Keratinocyte (primary cell): ENCODE measurements at places on chromosomes 12 and 14. TPM values are rescaled to one million over a fixed set of nuclear protein-coding genes. Genes with fewer than 3 reads are reported as not detected.

The KRT75 gene
- 59.4 to 151 TPM (median 60.5 TPM) in 3 replicates for polyA plus RNA-seq

- DNase-seq: no peak
- no peak overlapping the region for H3K27ac ChIP-seq
- no peaks in the 10 kb centered on the region for H3K4me1 ChIP-seq
These were observed 209.5 kb downstream of the ASCL1 start for GRCh38 chr12:103166949-103167348.

The PTPRQ gene
- polyA plus RNA-seq: 0.01 to 0.08 TPM in 2 of 3 replicates, not detected in the other

The AQP6 gene
- 0.28 to 0.57 TPM (median 0.45 TPM) in 3 replicates for polyA plus RNA-seq

DNA sequence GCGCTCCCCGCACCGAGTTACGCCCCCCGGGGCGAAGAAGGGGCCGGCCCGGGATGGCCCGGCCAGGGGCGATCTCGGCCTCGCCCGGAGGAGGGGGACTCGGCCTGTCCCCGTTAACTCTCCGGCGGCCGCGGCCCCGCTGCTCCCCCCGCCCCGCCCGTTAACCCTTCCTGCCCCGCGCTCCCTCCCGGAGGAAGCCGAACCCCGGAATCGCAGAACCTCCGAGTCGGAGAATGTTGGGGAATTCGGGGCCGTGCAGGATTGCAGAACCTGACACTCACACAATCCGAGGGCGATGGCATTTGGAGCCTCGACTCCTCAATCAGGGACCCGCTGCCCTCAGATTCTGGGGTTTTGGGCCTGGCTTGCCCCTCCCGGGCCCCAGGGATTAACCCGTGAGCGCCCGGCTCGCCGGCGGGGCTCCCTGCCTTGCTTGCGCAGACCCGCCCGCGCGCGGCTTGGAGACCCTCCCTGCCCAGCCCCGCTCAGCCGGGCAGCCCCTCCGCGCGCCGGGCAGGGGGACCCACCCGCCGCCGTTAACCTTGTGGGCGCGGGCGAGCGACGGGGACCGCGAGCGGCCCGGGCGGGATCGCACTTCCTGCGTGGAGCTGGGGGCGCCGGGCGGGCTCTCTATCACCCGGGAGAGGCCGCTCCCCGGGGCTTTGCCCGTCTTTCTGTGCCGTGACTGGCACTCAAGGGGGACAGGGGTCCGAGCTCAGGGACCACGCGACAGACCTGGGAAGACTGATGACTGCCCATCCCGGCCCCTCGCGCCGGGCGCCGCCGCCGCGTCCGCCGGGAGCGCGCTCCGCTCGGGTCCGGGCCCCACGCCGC is 18.8 kb downstream of the BEGAIN start:
- no peak overlapping the region for H3K4me3 ChIP-seq
- H3K4me1 ChIP-seq: no peaks in the 10 kb centered on the region
- no peaks in the 10 kb centered on the region for H3K36me3 ChIP-seq

- H3K4me3 ChIP-seq: peak overlapping the region; percentile 85
- DNase-seq: peak; percentile 7
- H3K4me1 ChIP-seq: peaks cover 10% of the 10 kb centered on the region
- peak overlapping the region; percentile 99 for H3K27ac ChIP-seq
- H3K27me3 ChIP-seq: no peaks in the 10 kb centered on the region
- peaks cover 2% of the 10 kb centered on the region for H3K36me3 ChIP-seq
These were observed 668 bp downstream of the TRIP11 start for GRCh38 chr14:92039063-92039718.

- H3K27me3 ChIP-seq: no peaks in the 10 kb centered on the region
- peaks cover 1% of the 10 kb centered on the region for H3K36me3 ChIP-seq
- H3K4me3 ChIP-seq: no peak overlapping the region
- H3K4me1 ChIP-seq: no peaks in the 10 kb centered on the region
These were observed 51.6 kb downstream of the ATP2B1 start for GRCh38 chr12:89657066-89657465.

The HOXC9 gene
- 1.1 to 3.3 TPM (median 1.8 TPM) in 3 replicates for polyA plus RNA-seq

DNA sequence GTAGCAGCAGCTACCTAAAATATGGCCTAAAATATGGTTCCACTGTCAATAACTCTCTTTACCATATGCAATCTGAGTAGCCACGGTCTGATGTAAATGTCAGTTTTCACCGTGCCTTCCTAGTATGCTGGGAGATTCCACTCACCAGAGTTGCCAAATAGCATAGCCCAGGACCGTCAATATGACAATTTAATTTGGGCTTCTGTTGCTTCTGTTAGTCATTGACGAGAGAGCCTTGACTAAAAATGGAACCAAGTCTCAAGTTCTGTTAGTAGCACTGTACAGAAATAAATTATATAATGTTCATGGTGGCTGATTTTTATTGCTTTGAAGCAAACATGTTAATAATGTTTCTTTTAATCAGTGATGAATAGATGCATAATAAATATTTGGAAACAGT is 348.4 kb downstream of the BCAT1 start:
- no peaks in the 10 kb centered on the region for H3K36me3 ChIP-seq
- peaks cover 11% of the 10 kb centered on the region for H3K4me1 ChIP-seq
- H3K4me3 ChIP-seq: no peak overlapping the region
- H3K27ac ChIP-seq: no peak overlapping the region
- no peak for DNase-seq
- H3K27me3 ChIP-seq: no peaks in the 10 kb centered on the region

DNA sequence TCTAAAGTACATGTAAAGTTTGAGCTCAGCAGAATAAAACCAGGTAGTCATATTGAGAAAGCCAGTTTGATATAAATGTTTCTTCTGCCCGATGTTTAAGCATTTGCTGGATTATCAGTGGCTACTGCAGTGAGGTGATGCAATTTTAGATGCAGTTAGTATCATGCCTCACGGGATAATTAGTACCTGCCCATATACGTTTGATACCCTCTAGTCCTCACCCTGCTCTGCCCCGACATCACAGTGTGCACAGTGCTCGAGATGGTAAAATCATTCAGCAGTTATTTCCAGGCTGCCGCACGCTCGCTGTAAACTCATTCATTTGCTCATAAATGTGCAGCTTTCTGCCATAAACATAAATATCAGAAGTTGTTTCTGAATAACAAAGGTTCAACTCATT is 152.7 kb downstream of the PELI2 start:
- peaks cover 3% of the 10 kb centered on the region for H3K4me1 ChIP-seq
- H3K27me3 ChIP-seq: no peaks in the 10 kb centered on the region
- H3K4me3 ChIP-seq: no peak overlapping the region
- no peak for DNase-seq

DNA sequence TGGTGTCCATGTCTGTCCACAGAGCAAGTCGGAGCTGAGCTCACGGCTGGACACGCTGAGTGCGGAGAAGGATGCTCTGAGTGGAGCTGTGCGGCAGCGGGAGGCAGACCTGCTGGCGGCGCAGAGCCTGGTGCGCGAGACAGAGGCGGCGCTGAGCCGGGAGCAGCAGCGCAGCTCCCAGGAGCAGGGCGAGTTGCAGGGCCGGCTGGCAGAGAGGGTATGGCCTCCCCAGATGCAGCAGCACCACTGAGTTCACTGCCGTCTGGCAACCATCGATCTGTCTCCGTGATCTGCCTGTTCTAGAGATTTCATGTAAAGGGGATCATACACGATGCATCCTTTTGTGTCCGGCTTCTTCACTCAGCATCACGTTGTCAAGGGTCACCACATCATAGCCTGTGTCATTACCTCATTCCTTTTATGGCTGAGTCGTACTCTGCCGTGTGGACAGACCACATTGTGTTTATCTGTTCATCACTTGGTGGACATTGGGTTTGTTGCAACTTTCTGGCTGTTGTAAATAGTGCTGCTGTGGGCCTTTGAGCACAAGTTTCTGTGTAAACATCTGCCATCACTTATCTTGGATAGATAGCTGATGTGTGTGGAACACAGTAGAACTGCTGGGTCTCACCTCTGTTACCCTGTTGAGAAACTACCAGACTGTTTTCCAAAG is 21.9 kb downstream of the HIP1R start:
- H3K4me1 ChIP-seq: peaks cover 11% of the 10 kb centered on the region
- peaks cover 33% of the 10 kb centered on the region for H3K36me3 ChIP-seq
- H3K4me3 ChIP-seq: no peak overlapping the region
- no peak for DNase-seq
- H3K27me3 ChIP-seq: no peaks in the 10 kb centered on the region
- no peak overlapping the region for H3K27ac ChIP-seq

The FLVCR2 gene
- 0.22 to 0.45 TPM (median 0.40 TPM) in 3 replicates for polyA plus RNA-seq

- no peak overlapping the region for H3K4me3 ChIP-seq
- no peaks in the 10 kb centered on the region for H3K27me3 ChIP-seq
- H3K27ac ChIP-seq: no peak overlapping the region
These were observed 9.0 kb downstream of the MLXIP start for GRCh38 chr12:122087431-122088178.

The ANO4 gene
- 11.2 to 18.1 TPM (median 16.7 TPM) in 3 replicates for polyA plus RNA-seq

The SAMD15 gene
- 0.23 to 0.77 TPM (median 0.46 TPM) in 3 replicates for polyA plus RNA-seq

DNA sequence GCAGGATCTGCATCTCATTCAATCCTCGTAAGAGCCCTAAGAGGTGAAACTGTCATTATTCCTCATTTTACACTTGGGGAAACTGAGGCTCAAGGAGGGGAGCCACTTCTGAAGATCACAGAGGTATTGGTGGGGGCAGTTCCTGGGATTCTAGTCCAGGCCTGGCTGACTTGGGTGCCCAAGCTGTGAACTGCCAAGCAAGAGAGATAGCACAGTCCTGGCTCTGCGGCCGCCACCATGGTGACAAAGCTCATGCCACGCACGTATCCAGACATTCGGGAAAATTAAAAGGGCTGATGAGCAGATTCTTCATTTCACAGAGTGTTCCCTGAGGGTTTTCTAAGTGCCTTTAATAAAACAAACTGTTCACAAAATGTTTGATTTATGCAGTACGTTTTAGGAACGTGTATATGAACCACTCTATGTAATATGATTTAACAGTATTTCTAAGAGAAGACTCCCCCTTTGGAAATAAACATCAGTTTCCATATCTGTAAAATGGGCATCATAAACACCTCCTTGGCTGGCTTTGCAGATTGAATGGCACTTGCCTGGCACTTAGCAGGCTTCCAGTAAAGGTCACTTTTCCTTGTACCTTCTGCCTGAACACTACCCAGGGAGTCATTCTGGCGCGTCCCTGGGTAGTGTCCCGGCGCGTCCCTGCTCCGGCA is 84.6 kb downstream of the ACACB start:
- no peak overlapping the region for H3K4me3 ChIP-seq
- no peaks in the 10 kb centered on the region for H3K36me3 ChIP-seq
- peaks cover 7% of the 10 kb centered on the region for H3K4me1 ChIP-seq
- no peak for DNase-seq
- no peaks in the 10 kb centered on the region for H3K27me3 ChIP-seq
